ENCODE measurements at places on chromosomes 2 and 18. TPM values are rescaled to one million over a fixed set of nuclear protein-coding genes. Genes with fewer than 3 reads are reported as not detected.

- no peak for DNase-seq
These were observed 39.5 kb downstream of the INPP4A start for GRCh38 chr2:98484121-98484557.

DNA sequence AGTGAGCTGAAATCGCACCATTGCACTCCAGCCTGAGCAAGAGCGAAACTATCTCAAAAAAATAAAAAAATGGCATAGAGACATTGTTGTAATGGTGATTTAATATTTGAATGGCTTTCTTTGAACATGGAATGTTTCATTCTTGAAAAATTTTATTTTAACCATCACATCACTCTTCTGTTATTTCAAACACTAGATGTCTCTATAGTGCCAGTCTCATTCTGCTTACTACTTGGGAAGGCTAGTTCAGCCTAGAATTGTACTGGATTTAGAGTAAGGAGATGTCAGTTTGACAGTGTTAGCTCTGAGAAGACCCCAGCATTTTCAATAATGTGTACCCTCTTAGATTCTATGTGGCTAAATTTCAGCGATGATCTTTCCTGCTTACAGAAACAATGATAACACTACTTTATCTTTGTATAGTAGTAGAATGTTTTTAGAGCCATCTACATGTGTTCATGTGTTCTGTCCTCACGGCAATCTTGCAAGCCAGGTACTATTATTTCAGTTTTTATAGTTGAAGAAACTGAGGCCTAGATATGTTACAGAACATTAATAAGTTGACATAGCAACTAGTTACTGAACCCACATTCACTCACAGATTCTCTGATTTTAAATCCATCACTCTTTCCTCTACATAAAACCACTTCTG, 142.9 kb upstream of the ZSWIM2 start:
- peak; percentile 53 for DNase-seq

GRCh38 chr2:229160180-229160579, 110.9 kb downstream of the PID1 start:
- no peak for DNase-seq

GRCh38 chr2:15241929-15242328, 319.2 kb downstream of the NBAS start:
- no peak for DNase-seq

DNA sequence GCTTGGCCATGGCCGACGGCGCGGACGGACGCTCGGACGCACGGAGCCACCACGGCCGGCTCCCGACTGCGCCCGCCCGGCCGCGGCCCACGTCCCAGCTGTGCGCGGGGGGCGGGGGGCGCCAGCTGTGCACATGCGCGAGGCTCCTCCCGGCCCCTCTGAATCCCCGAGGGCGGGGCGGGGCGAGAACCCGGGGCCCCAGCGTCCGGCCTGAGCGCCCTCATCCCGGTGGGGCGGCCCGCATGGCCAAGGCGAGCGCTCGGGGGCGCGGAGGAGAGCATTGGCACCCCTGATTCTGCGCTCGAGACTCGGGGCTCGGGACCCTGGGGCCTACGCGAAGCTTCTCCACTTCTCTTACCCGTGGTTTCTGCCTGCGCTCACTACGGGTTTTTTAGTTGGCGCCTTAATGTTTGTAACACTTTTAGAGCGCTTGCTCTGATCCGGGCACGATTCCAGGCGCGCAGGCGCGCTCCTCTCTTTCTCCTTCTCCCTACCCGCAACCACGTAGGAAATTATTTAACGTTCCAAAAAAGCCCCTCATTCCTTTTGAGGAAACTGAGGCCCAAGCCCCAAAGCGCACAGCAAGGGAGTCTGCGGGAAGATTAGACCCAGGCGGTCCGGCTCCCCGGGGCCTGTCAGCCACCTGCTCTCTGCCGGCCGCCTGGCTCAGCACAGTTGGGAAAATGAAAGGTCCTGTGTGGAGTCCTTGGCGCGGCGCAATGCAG, at the start of gene PXDN:
Gene PXDN (minus strand): TSS at position 70 of the 725 bp plus-strand sequence. CDS start 60 bp downstream, at position 10.
- DNase-seq: peak; percentile 70

DNA sequence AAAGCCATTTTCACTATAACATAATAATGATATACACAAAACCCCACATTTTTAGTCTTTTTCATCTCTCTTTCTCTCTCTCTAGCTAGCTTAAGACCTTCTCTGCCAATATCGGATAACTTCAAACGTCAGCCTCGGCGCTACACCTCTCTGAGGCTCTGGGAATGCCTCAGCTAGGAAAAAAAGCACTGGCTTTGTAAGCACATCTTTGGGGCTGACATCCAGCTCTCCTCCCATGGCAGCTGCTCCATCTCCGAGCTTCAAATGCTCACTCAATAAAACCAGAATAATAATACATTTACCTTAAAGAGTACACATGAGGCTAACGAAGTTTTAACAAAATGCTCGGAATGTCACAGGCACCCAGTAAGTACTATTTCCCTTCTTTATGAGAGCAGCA, 10.8 kb downstream of the RNU4ATAC start:
- no peak for DNase-seq

DNA sequence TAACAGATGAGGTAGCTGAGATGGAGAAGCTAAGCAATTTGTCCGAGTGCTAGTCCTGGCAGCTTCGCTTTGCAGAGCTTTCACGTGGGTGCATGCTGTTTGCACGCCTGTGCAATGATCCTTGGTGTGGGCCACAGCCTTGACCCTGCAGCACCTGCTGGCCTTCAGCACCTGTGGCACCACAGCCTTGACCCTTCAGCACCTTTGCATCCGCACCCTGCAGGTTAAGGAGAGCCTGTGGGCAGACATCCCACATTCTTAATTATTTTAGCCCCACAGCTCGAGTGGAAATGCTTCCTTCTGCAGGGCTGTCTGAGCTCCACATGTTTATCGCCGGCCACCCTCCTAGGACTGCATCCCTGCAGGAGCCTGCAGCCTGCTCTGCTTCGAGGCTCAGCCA, 19.3 kb downstream of the NCK2 start:
- no peak for DNase-seq

- DNase-seq: no peak
These were observed 75.5 kb upstream of the HS6ST1 start for GRCh38 chr2:128394007-128394730.

DNA sequence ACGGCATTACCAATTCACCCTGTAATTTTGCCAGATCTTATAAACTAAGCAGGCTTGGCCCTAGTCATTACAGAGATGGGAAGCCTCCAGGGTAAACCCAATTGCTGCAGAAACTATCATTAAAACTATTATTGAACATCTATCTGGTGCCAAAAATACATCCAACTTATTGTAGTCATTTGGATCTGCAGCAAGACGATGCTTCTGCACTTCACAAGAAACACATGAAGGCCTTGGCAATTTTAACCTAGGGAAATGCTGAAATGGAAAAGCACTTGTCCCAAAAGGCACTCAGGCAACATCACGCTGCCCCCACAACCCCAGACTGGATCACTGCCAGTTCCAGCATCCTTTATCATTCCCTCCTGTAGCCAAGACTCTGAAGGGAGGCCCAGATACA, 85.3 kb upstream of the ACVR2A start:
- no peak for DNase-seq

GRCh38 chr2:28754321-28754720, 2.7 kb downstream of the PPP1CB start:
- no peak for DNase-seq

- no peak for DNase-seq
These were observed 46.2 kb downstream of the RBKS start for GRCh38 chr2:27843992-27844391.

- DNase-seq: no peak
These were observed 48.5 kb downstream of the C2orf74 start for GRCh38 chr2:61210332-61210981.

DNA sequence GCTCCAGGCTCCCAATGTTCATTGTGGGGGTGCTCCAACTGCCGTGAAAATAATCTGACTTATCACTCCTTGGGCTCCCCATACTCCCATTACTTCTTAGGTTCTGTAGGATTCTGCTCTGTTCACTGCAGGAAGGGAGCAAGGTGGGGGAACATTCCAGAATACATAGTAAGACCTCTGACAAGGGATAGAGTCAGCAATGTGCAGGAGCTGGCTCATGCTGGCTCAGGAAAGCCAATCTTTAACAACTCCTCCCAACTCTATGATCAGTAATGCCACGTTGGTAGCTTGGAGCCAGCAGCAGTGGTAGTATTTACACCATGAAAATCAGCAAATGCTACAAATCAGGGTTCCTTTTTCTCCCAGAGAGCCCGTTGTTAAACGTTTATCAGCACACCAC, 44.4 kb downstream of the FECH start:
- DNase-seq: no peak

- DNase-seq: no peak
These were observed 211.4 kb downstream of the EPHA4 start for GRCh38 chr2:221360742-221361141.

GRCh38 chr2:220167956-220168355, 540.5 kb downstream of the SLC4A3 start:
- DNase-seq: no peak

DNA sequence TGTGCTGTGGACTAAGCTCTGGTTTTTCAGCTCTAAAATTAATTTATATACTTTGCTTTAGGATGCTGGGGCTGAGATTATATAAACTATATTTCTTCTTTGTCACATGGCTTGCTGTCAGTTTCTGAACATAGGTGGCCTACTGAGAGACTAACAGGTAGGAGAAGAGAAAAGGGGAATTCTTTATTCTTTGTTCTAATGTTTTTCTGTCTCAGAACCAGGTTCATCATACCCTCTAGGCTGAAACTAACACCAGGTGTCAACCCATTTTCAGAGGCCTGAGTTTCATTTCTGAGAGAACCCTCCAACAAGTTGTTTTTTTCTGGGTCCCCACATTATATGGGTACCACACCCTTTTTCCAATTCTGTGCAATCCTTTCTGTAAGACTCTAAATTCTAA, 843.6 kb downstream of the TRIB2 start:
- DNase-seq: no peak

DNA sequence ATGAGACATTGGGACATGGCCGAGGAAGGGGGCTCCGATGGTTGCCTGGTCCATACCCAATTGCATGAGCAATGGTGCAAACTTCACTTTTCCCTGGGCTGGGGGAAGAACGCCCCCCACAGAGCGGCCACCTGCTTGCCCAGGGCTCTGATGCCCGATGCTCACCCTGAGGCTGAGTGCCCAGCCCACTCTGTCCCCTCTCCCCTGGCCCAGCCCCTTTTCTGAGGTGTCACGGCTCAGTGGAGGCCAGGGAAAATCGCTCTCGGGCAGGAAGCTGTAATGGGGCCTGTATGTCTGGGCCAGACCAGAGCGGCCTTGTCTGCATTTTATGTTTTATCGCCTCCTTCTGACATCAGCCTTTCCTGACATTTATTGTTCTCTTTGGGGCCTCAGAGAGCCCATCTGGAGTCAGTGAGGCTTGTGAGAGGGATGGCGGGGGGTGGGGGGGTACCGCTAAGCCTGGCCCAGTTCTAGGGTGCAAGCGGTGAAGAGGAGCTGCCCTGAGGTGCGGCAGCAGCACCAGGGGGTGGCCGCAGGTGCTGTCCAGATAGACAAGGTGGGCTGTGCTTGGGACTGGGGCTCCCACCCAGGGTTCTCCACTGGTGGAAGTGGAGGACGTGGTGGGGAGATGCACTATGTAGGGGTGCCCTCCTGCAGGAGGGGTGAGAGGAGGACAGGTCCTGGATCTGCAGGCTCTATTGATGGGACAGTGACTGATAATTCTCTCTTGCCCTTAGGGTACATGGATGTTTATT, 46.2 kb downstream of the INHBB start:
- no peak for DNase-seq

DNA sequence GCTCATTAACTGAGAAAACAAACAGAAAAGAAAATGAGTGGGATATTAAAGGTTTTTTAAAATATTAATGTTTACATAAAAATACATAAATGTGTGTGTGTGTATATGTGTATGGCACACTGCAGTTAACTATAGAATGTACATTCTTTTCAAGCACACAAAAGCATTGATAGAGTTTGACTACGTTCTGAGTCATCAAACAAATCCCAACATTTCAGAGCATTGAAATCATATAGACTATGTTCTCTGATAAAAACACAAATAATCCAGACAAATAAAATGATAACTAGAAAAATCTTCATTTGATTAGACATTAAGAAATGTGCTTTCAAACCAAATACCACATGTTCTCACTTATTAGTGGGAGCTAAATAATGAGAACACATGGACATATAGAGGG, 84.3 kb upstream of the CELF4 start:
- no peak for DNase-seq

- DNase-seq: no peak
These were observed 248.2 kb upstream of the CDH20 start for GRCh38 chr18:61085036-61085435.

DNA sequence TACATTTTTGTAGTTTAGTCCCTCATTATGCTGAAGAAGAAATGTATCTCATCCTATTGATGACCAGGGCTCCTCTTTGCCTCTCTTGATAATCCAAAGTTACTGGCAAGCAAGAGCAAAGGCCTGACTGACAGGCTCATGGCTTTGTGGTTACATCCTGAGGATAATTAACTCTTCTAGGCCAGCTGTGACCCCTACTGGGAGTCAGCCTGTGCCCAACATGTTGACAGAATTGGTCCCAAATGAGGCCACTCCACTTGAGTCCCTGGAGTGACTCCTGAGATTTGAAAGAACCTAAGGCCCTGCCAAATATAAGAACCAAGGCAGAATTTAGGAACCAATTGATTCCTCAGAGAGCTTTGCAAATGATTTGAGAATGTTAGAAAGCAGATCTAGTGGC, 973.8 kb upstream of the CELF4 start:
- no peak for DNase-seq

The CMPK2 gene
- total RNA-seq: 1.9 TPM

The HRH4 gene
- total RNA-seq: 0.19 TPM

The ITGA4 gene
- 0.60 TPM for total RNA-seq

The RSAD2 gene
- total RNA-seq: 1.2 TPM

The MSH6 gene
- 53.0 TPM for total RNA-seq

The SIGLEC15 gene
- not detected for total RNA-seq

The C2orf66 gene
- total RNA-seq: 0.14 TPM

The GPR17 gene
- not detected for total RNA-seq

The FOXD4L1 gene
- 0.17 TPM for total RNA-seq

The KCNS3 gene
- total RNA-seq: 1.5 TPM

The BOD1L2 gene
- not detected for total RNA-seq
